ENCODE measurements at places on chromosomes 2 and 18.
A peak's percentile ranks its signal among the peaks of the same experiment; 100 is the strongest.

DNA sequence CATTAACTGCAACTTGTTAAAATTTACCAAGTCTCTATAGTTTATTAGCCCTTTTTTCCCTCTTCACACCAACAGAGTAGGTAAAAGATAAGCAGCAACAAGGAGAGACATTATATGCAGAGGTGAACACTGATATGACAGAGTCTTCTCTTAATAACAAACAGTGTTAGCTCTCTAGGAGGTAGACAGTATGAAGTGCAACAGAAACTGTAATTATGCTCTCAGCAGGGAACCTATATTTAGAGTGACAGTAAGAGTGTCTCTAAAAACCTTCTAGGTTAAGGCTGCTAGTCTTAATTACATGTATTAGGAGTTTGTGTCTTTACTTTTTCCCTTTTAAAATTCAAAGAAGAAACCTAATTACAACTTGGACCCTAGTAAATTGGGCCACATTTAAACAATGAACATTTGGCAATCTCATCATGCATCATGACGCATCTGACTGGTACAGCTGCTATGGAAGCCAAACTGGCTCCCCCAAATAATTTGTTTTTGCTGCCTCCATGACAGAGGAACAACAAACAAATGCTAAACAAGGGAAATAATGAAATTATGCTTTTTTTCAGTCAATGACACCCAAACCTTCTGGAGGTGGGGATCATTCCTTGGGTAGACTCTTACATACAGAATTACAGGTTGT, 69.9 kb upstream of the MMADHC start:
- no peak for DNase-seq

- DNase-seq, result no peak
Measured at GRCh38 chr18:43506935-43507334, 229.6 kb upstream of the SYT4 start.

DNA sequence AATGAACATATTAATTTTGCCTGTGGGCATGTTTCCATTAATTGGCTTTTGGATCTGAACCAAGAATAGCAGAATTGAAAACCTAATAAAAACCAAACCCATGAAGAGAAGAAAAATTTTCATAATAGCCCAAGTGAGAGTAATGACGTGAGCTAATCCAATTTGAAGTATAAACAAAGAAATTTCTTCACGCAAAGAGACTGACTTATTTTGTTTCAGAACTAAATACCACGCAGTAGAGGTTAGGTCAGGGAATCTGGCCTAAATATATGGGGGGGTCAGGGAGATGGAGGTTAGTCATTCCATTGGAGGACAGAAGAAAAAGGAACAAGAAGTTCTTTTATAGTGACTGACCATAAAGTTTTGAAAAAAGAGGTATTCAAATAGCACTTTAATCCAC, 94.1 kb upstream of the CYP1B1 start:
- DNase-seq, result no peak

DNA sequence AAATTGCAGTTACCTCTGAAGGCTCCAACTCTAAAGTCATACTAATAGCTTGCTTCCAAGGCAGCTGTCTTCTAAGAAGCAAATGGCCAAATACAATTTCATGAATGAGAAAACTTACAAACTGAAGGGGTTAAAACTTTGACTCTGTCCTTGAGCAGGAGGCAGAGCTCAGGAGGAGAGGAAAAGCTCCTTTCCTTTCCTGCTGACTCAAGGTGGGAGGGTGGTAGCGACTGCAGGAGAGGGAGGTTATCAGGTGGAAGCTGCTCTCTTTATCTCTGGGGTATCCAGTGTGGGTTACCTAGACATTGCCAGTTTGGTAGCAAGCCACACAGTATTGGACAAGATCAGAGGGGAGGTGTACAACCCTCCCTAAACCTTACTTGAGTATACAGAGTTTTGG, 2.7 kb upstream of the EFEMP1 start:
- DNase-seq, result no peak

DNA sequence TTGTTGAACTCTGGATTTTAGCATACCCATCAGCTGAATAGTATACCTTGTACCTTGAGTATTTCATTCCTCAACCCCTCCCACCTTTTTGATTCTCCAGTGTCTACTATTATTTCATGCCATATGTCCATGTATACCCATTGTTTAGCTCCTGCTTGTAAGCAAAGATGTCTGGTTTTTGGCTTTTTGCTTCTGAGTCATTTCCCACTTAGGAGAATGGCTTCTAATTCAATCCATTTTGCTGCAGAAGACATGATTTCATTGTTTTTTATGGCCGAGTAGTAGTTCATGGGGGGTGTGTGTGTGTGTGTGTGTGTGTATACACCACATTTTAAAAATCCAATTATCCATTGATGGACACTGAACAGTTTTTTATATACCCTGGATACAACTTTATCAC, 24.3 kb upstream of the MOCOS start:
- no peak for DNase-seq

- no peak for DNase-seq
Measured at GRCh38 chr2:41928526-41928925, 119.3 kb upstream of the PKDCC start.

DNA sequence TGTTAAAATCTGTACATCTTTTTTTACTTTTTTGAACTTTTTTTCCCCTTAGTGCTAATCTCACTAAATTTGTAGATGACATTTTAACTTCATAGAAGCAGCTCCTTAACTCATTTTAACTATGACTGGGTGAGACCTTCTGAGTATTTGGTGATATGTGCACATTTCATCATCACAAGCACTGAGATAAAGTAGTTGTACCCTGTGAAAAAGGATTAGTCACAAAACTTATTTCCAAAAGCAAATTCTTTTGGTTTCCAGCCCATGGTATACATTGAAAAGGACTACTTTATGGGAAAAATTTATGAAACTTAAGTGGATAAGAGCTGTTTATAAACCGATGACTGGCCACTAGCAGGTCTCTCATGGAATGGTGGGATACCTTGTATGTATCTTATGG, 581.5 kb downstream of the PLCL1 start:
- DNase-seq, result no peak

GRCh38 chr2:30981096-30981495, 157.1 kb downstream of the GALNT14 start:
- no peak for DNase-seq

DNA sequence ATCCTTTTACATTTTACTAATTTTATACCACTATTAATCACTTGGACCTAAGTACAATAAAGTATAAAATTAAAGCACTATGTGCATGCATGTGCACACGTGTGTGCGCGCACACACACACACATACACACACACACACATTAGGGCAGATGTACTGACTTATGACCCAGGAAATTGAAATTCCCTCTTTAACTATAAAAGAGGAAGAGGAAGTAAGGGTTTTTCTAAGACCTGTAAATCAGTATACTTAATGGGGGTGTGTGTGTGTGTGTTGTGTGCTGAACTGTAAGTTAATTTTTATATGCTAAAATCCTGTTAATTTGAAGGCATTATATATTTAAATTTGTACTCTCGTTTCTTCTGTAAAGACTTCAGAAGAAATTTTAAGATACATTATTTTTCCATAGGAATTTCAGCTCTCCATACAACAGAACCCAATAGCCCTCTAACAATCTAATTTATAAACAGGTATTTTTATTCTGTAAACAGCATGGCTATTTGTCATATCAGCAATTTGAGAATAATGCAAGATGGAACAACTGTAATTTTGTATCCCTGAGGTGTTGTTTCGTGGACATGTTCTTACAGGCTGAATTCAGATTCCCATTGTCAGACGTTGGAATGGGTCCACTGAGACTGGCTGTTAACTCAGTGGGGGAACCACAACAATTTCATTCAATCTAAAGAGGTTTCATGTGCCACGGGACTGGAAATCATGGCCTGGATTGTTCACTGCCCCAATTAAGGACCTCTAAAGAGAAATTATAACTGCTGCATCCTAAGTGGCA, 90.9 kb downstream of the PLA2R1 start:
- DNase-seq, result no peak

DNA sequence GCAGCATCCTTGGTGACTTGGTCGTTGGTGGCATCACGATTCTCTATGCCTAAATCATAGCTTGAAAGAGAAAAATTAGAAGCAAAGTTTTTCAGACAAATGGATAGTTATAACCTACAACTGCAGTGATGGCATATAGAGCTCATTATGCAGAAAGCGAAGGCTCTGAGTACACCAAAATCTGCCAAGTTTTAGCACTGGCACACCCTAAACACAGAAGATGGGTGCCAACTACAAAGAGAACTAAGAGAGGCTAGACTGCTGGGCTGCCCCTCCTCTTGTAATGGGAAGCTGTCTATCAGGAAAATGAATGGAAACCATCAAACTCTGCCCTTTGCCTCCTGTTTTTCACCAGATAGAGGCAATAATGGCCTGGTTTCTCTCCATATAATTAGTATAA, 6.3 kb downstream of the IDH1 start:
- no peak for DNase-seq

- no peak for DNase-seq
Measured at GRCh38 chr2:9752441-9753275, 90.6 kb upstream of the TAF1B start.

DNA sequence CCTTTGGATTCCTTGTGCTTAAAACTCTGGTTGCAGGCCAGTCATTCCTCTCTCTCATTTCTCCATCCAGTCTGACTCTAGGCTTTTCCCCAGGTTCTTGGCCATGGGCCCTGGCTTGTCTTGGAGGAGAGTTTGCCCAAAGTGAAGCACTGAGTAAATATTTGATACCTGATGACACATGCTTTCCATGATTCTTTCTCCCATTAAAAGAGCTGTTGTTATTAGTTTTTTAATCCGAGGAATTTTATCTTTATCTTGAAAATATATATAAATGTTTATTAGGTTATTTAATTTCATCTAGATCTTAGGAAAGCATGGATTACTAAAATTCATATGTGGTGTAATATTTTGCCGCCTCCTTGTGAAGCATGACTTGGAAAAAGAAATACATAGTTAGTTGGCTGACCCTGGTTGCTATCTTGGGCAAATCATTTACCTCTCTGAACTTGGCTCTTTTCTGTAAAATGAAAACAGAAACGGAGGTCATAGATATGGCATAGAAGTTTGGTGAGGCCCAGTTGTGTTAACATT, 650.1 kb downstream of the SLC4A3 start:
- DNase-seq, result peak; percentile 11

GRCh38 chr2:137886083-137886831, 78.0 kb upstream of the HNMT start:
- no peak for DNase-seq

DNA sequence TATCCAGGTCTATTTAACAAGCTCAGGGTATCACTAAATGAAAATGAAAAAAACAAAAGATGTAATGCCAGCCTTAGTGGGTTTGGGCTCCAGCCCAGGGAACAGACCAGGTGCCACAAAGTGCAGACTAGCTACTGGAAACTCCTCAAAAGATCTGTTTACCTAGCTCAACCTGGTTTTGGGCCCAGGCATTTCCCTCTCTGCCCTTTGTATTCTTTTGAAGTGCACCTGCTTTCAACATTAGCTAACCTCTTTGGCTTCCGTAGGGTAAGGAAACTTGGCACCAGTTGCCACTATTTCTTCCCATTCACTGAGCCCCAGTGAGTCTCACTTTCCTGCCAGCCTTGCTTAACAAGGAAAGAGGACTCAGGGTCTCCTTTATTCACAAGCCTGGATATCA, 123.6 kb upstream of the CDCA7 start:
- DNase-seq, result no peak

- DNase-seq, result no peak
Measured at GRCh38 chr2:216745453-216745852, 50.1 kb upstream of the IGFBP5 start.

DNA sequence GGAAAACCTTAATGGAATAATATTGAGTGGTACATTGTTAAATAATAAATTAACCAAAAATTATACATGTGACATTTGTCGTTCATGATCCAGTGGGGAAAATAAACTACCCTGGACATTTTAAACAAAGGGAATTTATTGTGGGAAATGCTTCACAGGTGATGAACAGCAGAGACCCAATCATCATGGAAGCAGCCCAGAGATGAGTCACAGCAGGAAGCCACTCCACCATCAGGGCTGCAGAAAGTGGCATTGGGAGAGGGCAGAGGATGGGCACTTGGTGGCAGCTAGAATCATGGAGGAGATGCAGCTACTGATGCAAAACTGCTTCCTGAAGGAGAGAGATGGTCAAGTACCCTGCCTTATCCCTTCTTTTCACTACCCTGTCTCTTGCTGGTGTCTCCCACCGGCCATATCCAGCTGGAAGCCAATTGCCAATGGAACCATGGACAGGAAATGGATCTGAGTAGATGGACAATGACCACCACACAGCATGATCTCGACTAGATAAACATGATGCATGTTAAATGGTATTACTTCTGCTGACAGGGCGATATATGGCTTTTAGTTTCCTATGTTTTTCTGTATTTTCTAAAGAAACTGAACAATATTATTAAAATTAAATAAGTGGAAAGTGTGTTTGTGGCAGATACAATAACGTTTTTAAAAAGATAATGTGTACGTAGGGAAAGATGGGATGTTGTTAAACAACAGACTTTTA, 139.8 kb downstream of the RPIA start:
- DNase-seq, result no peak

DNA sequence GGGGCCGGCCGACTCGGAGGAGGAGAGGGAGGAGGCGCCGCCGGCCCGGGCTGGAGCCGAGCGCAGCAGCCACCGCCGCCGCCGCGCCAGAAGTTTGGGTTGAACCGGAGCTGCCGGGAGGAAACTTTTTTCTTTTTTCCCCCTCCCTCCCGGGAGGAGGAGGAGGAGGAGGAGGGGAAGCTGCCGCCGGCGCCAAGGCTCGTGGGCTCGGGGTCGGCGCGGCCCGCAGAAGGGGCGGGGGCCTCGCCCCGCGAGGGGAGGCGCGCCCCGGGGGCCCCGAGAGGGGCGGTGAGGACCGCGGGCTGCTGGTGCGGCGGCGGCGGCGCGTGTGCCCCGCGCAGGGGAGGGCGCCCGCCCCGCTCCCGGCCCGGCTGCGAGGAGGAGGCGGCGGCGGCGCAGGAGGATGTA, 316 bp downstream of the CRIM1 start:
- DNase-seq, result no peak

DNA sequence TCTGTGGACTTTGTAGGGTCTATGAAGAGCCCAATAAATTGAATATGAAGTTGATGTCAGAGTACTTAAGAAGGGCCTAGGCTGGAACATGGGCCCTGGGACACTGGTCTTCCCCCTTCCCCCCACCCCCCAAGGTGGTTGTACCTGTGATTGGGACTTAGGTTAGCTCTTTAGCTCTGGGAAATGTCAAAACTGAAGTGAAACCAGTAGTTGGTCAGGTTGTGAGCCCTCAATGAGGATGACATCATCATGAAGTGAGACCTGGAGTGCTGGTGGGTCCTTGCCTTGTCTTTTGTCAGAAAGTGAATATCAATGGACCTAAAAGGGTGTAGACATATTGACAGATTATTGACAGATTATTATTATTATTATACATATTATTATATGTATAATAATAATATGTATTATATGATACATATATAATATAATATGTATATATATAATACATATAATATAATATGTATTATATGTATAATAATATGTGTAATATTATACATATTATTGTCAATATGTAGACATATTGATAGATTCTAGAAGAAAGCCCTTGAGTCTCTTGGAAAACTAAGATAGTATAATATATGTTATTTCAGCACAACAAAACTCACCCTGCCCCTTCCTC, 5.4 kb downstream of the MARS2 start:
- DNase-seq, result no peak

Measured in heart right ventricle (tissue), 16 donors.